ENCODE measurements at places on chromosomes 12 and 14. TPM values are rescaled to one million over a fixed set of nuclear protein-coding genes. Genes with fewer than 3 reads are reported as not detected.

BCL11B gene
- total RNA-seq: 58.0 TPM

NTF3 gene
- not detected for total RNA-seq

- H3K4me3 ChIP-seq: no peak overlapping the region
- H3K36me3 ChIP-seq: no peaks in the 10 kb centered on the region
- H3K4me1 ChIP-seq: no peaks in the 10 kb centered on the region
These were observed 304.7 kb upstream of the SYT1 start for GRCh38 chr12:78559886-78560285.

DNA sequence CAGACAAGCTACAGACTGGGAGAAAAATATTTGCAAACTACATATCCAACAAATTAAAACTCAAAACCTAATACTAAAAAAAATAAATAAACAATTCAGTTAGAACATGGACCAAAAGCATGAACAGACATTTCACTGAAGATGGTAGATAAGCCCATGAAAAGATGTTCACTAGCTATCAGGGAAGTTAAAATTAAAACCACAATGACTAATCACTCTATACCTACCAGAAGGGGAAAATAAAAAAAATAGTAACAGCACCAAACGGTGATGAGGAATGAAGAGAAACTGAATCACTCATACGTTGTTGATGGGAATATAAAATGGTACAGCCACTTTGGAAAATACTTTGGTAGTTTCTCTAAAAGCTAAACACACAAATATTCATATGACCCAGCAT lies 31.1 kb upstream of the DHRS7 start:
- H3K36me3 ChIP-seq: peaks cover 9% of the 10 kb centered on the region
- no peak overlapping the region for H3K4me3 ChIP-seq
- peaks cover 10% of the 10 kb centered on the region for H3K4me1 ChIP-seq
- no peak for DNase-seq

DNA sequence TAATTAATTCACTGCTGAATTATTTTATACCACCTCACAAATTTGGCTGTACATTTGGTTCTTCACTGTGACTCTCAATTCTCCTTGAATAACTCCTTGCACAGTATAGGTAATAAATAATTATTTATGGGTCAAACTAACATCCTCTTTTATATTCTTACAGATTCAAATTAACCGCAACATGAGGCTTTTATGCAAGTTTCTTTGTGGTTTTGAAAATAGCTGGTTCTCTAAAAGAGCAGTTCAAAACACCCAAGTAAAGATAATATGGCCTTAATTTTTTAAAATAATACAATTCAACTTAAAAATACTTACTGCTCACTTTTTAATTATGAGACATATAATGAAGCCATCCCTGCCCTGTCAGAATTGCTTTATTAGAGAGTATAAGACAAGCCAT lies 12.9 kb upstream of the TRIM9 start:
- H3K36me3 ChIP-seq: no peaks in the 10 kb centered on the region
- peaks cover 7% of the 10 kb centered on the region for H3K27me3 ChIP-seq
- no peak overlapping the region for H3K27ac ChIP-seq
- DNase-seq: no peak
- H3K4me1 ChIP-seq: no peaks in the 10 kb centered on the region

DNA sequence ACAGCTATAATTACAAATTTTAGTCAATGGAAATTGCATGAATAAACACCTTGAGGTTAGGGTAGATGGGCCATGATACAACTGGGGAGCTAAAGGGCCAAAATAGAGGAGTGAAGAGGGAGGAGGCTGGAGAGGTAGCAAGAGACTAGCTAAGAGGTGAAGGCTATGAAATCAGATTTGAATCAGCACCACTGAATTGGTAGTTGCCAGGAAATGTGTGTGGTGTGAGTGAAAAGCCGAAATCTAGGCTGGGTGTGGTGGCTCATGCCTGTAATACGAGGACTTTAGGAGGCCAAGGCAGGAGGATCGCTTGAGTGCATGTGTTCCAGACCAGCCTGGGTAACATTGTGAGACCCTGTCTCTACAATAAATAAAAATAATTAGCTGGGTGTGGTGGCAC lies 22.7 kb downstream of the YY1 start:
- H3K4me3 ChIP-seq: peak overlapping the region; percentile 33
- peaks cover 88% of the 10 kb centered on the region for H3K4me1 ChIP-seq
- H3K36me3 ChIP-seq: peaks cover 6% of the 10 kb centered on the region
- DNase-seq: peak; percentile 49

ALKBH2 gene
- total RNA-seq: 34.6 TPM

DNA sequence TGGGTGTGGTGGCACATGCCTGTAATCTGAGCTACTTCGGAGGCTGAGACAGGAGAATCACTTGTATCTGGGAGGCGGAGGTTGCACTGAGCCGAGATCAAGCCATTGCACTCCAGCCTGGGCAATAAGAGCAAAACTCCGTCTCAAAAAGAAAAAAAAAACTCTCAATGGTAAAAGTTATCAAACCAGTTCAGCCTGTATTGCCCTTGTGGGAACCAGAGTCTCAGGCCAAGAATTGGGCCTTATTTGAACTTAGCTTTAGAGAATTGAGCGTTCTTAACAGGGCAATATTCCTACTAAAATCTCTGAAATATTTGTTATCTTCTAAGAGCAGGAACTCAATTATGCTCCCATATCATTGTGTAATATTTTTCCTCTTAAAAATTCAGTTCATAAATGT lies 7.7 kb upstream of the MDM2 start:
- no peak overlapping the region for H3K4me3 ChIP-seq
- H3K4me1 ChIP-seq: no peaks in the 10 kb centered on the region
- no peak for DNase-seq
- H3K27ac ChIP-seq: no peak overlapping the region
- H3K36me3 ChIP-seq: no peaks in the 10 kb centered on the region
- H3K27me3 ChIP-seq: no peaks in the 10 kb centered on the region

GARIN6 gene
- not detected for total RNA-seq

DNA sequence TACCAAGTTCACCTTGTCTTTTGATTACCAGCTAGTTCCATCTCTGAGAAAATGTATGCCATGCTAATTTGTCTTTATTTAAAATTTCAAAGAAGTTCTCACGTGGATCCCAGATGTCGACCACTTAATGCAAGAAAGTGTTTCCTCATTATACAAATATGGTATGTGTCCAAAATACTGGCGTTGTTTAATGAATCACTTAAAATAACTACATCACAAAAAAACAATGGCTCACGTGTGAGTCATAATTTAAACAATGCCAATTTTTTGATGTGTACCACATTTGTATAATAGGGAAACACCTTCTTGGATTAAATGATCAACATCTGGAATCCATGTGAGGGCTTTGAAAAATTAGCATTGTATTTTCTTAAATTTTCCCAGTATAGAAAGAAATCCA lies 40.8 kb downstream of the DBX2 start:
- H3K27ac ChIP-seq: no peak overlapping the region
- no peaks in the 10 kb centered on the region for H3K36me3 ChIP-seq
- peaks cover 6% of the 10 kb centered on the region for H3K27me3 ChIP-seq

DNA sequence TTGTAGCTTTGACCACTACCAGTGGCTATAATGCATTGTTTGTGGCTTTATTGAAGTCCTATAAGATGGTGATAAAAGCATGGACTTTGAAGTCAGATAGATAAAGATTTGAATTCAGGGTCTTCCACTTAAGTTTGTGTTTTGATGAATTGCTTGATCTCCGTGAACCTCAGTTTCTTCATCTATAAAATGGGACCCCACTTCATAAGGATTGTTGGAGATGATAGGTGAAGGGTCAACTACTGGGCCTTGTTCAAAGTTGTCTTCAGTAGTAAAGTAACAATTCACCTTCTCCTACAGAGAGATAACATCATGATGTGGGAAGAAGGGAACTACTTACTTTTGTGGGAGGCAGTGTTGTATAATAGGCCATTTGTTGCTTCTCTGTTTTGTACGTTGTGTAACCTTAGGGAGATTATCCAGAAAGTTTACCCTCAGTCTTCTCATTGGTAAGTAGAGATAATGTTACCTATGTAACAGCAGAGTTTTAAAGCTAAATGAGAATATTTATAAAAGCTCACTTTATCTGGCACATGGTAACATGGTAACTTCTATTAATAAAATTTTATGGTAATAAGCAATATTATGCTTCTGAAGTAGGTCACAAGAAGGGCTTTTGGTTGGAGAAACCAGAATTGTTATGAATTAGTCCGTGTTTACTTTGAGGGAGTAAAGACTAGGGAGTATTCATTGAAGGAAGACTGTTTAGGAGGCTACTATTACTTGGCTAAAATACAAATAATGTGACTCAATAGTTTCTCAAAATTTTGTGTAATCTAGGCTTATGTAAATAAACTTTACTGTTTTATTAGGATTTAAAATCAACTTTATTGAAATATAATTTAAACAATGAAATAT lies 15.1 kb downstream of the ADIPOR2 start:
- peaks cover 60% of the 10 kb centered on the region for H3K4me1 ChIP-seq
- no peaks in the 10 kb centered on the region for H3K27me3 ChIP-seq
- no peak for DNase-seq
- no peak overlapping the region for H3K4me3 ChIP-seq

GRCh38 chr14:61602733-61603077 lies 92.6 kb upstream of the HIF1A start:
- DNase-seq: no peak
- no peak overlapping the region for H3K4me3 ChIP-seq
- H3K27me3 ChIP-seq: peaks cover 7% of the 10 kb centered on the region
- peaks cover 40% of the 10 kb centered on the region for H3K4me1 ChIP-seq
- H3K36me3 ChIP-seq: peaks cover 5% of the 10 kb centered on the region
- H3K27ac ChIP-seq: no peak overlapping the region

MMP14 gene
- 6.8 TPM for total RNA-seq

DNA sequence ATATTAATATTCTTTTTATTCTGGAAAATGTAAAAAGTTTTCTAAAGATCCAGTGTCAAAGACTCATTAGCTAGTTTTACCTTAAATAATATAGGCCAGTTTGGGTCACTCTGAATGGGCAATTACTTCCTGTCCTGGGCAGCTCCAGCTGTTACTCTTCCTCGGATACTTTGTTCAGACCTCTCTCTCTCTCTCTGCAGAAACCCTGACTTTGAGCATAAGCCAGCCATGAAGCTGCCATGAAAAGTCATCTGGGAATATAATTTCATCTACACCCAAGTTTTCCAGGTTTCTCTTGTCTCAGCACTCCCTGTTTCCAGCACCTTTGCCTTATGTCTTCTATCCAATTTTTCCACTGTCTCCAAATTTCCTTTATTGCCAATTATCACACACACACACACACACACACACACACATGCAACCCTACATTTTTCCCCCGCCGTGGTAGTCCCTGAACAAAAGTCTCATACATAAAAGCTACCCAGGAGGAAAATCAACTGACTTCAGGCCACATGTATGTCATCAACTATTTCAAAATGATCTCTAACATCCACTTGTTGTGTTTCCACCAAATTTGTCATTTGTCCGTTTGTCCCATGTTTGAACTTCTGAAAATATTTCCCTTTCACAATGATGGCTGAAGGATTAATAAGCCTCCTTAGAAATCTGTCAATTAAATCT lies 318.1 kb downstream of the SSPN start:
- H3K4me1 ChIP-seq: no peaks in the 10 kb centered on the region
- no peak for DNase-seq
- no peak overlapping the region for H3K4me3 ChIP-seq
- H3K27ac ChIP-seq: no peak overlapping the region

TBX5 gene
- total RNA-seq: not detected

DNA sequence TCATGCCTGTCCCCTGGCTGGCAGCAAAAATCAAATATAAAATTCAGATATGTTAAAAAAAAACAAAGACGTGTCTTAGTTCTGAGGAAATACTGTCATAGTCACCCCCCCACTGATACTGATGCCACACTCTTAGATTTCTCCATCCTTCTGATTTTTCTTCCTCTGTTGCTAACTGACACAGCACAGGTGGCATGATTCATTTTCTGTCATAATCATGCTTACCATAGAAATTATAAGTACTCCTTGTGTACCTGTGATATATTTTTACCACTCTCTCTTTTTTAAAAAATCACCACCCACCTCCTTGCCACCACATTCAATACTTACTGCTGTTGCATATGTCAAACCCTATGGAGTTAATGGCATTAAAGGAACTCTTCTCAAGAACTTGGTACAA lies 209.2 kb downstream of the PPM1H start:
- H3K27me3 ChIP-seq: no peaks in the 10 kb centered on the region
- no peak overlapping the region for H3K4me3 ChIP-seq
- H3K27ac ChIP-seq: peak overlapping the region; percentile 72
- H3K36me3 ChIP-seq: no peaks in the 10 kb centered on the region
- no peak for DNase-seq

GRCh38 chr14:91681118-91681517 lies 50.8 kb downstream of the CATSPERB start:
- peak overlapping the region; percentile 25 for H3K4me3 ChIP-seq
- peak; percentile 2 for DNase-seq
- peak overlapping the region; percentile 68 for H3K27ac ChIP-seq
- peaks cover 5% of the 10 kb centered on the region for H3K36me3 ChIP-seq

DNA sequence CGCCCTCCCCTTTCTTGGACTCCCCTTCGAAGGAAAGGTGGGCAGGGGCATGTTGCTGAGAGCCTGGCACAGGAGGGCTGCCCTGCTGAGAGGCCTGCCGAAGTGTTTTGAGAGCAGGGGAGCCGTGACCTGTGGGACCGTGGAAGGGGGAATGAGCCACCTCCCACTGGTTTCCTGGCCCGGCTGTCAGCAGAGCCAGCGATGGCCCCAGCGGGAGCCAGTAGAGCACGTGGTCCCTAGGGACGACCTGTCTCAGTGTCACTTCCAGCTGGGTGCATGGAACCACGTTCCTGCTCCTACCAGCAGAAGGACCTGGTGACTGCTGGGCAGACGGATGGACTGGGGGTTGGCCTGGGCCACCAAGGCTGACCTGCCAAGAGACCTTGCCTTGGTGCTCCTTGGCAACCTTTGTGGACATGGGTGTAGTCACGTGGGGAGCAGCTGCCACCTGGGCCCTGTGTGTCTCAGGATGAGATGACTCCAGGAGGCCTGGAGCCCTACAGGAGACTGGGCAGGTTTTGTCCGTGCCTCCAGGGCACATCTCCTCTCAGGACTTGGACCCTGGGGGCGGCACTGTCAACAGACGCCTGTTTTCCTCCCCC lies 34.6 kb downstream of the BEGAIN start:
- no peaks in the 10 kb centered on the region for H3K27me3 ChIP-seq
- no peak for DNase-seq
- no peak overlapping the region for H3K4me3 ChIP-seq
- no peaks in the 10 kb centered on the region for H3K36me3 ChIP-seq
- H3K4me1 ChIP-seq: peaks cover 10% of the 10 kb centered on the region
- no peak overlapping the region for H3K27ac ChIP-seq

KRT77 gene
- not detected for total RNA-seq

- no peaks in the 10 kb centered on the region for H3K4me1 ChIP-seq
- no peak overlapping the region for H3K4me3 ChIP-seq
- no peak for DNase-seq
- H3K27me3 ChIP-seq: no peaks in the 10 kb centered on the region
These were observed 323.9 kb downstream of the LRIG3 start for GRCh38 chr12:58596381-58596780.

GRCh38 chr14:55693904-55694303 lies 113.9 kb downstream of the KTN1 start:
- no peak overlapping the region for H3K4me3 ChIP-seq
- no peak for DNase-seq
- no peaks in the 10 kb centered on the region for H3K36me3 ChIP-seq
- no peak overlapping the region for H3K27ac ChIP-seq

- no peak for DNase-seq
- no peak overlapping the region for H3K27ac ChIP-seq
- peaks cover 15% of the 10 kb centered on the region for H3K4me1 ChIP-seq
- no peak overlapping the region for H3K4me3 ChIP-seq
- peaks cover 1% of the 10 kb centered on the region for H3K36me3 ChIP-seq
- peaks cover 17% of the 10 kb centered on the region for H3K27me3 ChIP-seq
These were observed 13.9 kb upstream of the EIF2S3B start for GRCh38 chr12:10491766-10492165.
